ENCODE measurements at places on chromosomes 2 and 18.

DNA sequence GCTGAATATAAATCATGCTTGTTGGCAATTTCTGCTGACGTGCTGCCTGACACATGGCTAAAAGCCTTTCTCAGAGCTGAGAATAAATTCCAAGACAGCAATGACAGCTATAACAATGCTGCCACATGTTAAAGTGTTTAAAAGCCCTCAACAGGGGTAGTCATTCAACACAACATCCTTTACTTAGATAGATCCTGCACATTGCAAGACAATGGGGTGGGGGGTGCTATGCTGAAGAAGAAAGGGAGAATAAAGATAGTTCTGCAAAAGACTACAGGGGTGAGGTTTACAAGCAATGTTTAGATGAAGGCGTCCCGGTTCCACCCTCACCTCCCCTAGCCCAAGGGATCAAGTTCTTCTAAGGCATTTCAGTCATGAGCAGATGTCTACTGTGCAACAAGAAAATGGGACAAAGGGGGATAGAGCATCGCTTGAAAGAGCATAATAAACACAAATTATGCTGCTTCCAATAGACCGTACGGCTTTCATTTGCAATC is 291.0 kb upstream of the ACVR2A start:
- no peak for DNase-seq

DNA sequence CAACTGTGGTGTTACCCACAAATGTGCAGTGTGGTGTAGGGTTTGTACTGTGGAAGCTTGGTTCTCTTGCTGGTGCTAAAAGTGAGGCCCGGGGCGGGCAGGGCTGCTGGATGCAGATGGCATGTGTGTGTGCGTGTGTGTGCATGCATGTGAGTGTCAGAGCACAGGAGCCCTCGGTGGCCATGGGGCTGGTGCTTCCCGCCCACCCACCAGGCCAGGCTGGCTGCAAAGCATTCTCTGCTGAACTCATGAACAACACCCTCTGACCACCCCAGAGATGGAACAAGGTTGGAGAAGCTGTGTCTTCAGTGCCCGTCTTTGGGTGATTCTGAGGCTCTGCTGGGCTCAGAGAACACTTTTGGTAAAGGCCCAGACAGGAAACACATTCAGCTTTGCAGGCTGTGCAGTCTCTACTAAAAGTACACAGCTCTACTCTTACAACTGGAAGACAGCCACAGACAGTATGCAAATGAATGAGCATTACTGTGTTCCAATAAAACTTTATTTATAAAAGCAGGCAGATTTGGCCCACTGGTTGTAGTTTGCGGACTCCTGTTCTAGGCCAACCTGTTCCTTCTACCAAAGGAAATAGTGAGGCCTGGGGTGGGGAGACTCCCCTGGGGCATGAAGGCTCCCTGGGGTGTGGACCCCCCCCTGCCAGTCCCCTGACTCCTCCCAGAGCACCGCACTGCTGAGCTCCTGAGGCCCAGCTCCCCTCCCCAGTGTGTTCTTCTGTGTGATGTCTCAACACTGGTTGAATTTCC is 225.3 kb upstream of the HDAC4 start:
- DNase-seq = no peak

DNA sequence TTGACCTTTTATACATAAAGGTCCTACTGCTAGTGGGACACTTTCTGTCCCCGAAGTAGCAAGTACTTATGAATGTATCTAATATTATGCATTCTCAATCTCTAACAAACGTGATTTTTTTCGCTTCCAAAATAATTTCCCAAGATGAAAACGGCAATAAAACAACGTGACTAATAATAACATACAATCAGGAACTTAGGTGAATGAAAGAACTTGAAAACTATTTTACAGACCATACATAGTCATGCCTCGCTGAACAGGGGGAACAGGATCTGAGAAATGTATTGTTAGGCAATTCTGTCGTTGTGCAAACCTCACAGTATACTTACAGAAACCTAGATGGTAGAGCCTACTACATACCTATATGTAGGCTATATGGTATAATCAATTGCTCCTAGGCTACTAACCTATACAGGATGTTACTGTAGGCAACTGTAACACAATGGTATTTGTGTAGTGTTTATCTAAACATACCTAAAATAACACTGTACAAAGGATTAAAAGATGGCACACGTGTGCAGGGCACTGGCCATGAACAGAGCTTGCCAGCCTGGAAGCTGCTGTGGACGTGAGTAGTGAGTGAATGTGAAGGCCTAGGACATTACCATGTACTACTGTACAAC is 2.5 kb downstream of the RTN4 start:
- DNase-seq = peak; percentile 51

DNA sequence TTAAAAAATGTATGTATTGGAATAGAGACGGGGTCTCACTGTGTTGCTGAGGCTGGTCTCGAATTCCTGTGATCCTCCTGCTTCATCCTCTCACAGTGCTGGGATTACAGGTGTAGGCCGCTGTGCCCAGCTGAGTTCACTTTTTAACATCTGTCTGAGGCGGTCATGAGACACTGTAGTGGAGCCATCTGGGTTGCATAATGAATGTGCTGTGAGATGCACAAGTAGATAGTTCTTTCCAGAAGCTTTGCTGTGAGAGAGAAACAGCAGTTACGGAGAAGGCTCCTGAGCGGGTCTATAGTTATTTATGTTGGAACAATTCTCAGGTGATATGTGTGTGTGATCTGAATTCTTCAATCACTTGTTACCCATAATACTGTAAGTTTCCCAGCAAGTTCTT is 3.1 kb downstream of the RMC1 start:
- DNase-seq = no peak

DNA sequence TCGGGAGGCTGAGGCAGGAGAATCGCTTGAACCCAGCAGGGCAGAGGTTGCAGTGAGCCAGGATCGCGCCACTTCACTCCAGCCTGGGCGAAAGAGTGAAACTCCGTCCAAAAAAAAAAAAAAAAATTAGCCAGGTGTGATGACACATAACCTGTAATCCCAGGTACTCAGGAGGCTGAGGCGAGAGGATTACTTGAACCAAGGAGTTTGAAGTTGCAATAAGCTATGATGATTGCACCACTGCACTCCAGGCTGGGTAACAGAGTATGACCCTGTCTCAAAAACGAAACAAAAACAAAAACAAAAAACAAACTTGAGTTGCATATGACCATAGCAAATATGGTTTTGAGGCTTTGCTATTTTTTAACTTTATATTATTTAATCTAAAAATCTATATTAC is 25.8 kb downstream of the SANBR start:
- DNase-seq = no peak

DNA sequence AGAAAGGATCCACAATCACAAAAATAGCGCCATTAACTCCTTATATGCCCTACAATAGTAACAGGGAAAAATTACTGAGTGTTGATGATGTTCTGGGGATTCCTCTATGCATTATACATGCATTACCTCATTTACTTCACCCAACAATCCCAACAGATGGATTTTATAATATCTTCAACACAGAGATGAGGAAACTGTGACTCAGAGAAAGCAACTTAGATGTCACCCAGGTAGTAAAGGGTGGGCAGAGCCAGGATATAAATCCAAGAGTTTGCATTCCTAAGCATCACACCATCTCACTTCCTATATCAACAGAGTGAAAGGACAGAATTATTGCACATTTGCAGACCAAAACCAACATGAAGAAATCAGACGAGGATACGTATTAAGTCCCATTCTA is 144.2 kb downstream of the TCF4 start:
- DNase-seq = peak; percentile 14

- no peak for DNase-seq
These were observed 73.6 kb downstream of the EN1 start for GRCh38 chr2:118773826-118774225.

- DNase-seq = no peak
These were observed 333.7 kb downstream of the RAD51AP2 start for GRCh38 chr2:17184512-17184911.

DNA sequence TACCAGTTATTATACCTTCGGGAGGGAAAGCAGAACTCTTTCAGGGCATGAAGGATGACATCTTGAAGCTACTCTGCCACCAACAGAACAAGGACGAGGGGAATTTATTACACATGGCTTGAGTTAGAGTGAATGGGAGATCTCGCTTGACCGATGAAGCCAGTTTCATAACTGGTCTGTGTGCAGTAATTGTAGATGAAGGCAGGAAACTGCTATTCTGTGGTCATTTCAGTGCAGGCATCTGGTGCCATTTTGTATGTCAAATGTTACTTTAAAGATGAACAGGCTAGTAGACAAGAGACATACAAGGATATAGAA is 20.5 kb downstream of the GREB1 start:
- no peak for DNase-seq

GRCh38 chr2:62391696-62392095 is 114.3 kb downstream of the TMEM17 start:
- DNase-seq = no peak
